Activated CD4-positive, alpha-beta T cell treated with anti-CD3 and anti-CD28 coated beads, Interleukin-2, amount 10 ng/mL, durations not matched to agents 24 days and 14 days (primary cell): ENCODE measurements at places on chromosomes 3 and 15. TPM values are rescaled to one million over a fixed set of nuclear protein-coding genes. Genes with fewer than 3 reads are reported as not detected.

DNA sequence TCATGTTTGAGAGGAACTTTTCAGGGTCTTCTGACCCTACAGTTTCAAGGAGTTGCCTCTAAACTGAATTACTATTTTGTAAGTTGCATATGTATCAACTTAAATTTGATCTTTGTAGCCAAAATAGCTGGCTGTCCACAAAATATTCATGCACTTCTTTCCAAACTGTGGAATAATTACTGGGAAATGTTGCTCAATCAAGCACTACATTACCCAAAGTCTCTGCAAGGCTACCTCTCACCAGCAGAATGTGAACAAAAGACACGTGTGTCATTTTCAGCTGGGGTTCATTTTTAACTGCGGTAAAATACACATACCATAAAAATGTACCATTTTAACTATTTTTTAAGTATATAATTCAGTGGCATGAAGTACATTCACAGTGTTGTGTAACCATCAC, 320.4 kb downstream of the CTNNB1 start:
- DNase-seq, result no peak

- no peak for DNase-seq
Observed at GRCh38 chr3:55562700-55563099, 75.6 kb upstream of the WNT5A start.

DNA sequence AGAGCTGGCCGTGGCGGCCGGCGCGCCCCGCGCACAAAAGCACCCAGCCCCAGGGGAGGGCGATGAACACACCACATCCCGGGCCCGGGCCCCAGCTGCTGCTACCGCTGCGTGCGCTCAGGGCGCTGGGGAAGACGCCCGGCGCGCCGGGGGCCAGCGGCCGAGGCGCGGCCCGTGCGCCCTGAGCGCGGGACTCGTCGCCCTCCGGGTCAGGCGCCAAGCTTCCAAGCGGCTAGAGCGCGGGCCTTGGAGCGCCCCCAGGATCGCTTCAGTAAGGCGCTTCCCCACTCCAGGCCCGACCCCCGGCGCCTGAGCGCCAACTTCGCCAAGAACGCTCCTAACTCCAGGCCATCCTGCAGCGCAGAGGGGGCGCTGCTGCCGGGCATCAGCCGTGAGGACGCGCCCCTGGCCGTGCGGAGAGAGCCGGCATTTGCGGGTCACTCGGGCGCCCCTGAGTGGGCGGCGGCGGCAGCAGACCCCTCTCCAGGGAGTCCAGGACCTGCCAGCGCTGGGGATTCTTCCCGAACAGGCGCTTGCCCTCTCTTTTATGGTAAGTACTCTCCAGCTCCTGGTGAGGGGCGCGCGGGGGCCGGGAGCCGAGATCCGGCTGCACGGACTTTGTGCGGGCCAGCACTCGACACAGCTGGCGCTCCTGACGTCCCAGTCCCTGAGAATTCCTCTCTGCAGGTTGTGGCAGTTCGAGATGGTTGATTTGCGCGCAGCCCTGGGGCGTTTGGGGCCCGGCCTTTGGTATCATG, 475 bp downstream of the SPSB4 start:
- no peak for DNase-seq

Gene TMEM158
- total RNA-seq, result 0.44 and 0.66 TPM in 2 replicates
